ENCODE measurements at places on chromosomes 1 and 21. TPM values are rescaled to one million over a fixed set of nuclear protein-coding genes. Genes with fewer than 3 reads are reported as not detected.

DNA sequence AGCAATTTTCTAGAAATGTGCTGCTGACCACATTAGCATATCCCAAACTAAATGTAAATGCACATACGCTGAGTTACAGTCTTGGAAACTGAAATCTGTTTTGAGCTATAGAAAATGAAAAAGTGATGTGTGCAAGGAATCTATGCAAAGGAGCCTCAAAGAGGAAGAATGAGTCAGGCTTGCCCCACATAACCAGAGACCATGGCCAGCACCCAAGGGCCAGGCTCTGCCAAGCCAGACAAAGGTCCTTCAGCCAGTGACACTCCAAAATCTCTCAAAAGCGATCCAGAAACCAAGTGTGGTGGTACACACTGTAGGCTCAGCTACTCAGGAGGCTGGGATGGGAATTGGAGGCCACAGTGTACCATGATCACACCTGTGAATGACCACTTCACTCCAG lies 195.2 kb downstream of the TOMM20 start:
- DNase-seq: no peak

DNA sequence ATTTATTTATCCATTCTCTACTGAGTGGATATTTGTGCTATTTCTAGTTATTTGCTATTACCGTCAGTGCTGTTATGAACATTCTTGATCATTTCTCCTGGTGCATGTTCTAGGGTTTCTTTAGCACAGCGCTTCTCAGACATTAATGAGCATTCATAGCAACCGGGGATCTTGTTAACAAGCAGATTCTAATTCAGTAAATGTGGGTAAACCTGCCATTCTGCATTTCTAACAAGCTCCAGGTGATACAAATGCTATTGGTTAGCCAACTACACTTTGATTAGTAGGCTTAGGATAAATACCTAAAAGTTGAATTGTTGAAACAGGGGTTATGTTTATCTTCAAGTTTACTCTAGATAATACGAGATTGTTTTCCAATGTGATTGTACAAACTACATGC lies 3.3 kb upstream of the DBT start:
- no peak for DNase-seq

- DNase-seq: no peak
Observed at GRCh38 chr1:112581586-112582192, 37.3 kb downstream of the ST7L start.

CACNA1S gene
- 1.9 TPM for total RNA-seq

CRNN gene
- not detected for total RNA-seq

All from urinary bladder (tissue), 4 donors.